ENCODE measurements at places on chromosomes 11 and 22.

GRCh38 chr11:75874684-75875341 lies 59.8 kb downstream of the UVRAG start:
- no peak for DNase-seq

DNA sequence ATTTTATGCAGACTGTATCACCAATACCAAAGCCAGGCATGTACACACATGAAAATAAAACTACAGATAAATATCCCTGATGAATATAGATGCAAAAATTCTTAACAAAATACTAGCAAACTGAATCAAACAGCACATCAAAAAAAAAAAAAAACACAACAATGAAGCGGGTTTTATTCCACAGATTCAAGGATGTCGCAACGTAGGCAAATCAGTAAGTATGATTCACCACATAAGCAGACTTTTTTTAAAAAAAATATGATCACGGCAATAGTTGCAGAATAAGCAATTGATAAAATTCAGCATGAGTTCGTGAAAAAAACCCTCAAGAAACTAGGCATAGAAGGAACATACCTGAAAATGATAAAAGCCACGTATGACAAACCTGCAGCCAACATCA lies 21.3 kb downstream of the OR51F1 start:
- DNase-seq, result no peak

DNA sequence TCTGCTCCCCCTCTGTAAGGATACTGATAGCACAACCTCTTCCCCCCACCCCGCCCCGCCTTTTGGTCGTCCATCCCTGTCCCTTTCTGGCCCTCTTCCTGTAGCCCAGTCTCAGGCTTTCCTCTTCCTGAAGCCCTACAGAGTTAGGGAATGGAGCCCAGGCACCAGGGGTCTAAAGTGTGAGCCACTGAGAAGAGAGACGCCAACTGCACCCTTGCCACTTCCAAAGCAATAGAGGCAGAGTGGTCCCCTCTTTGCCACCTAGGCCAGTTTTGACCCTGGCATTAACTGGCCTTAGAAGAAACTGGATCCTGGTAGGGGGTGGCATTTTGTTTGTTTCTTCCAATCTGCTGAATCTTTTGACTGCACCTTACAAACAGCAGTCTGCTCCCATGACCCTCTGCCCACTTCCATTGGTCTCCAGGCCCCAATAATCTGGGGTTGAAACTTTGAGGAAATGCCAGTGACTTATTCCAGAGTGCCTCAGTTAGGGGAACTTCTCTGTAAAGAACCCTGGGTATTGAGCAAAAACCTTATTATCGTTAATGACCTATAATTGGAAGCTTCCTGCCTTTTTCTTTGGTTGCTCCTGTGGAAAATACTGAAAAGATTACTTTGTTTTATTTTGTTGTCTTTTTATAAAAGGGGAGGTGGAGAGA lies 9.7 kb upstream of the GRK2 start:
- no peak for DNase-seq

GRCh38 chr22:48365386-48365785 lies 1462.3 kb downstream of the BRD1 start:
- DNase-seq, result no peak

GRCh38 chr11:96254087-96254486 lies 88.9 kb downstream of the MAML2 start:
- DNase-seq, result peak; percentile 60

DNA sequence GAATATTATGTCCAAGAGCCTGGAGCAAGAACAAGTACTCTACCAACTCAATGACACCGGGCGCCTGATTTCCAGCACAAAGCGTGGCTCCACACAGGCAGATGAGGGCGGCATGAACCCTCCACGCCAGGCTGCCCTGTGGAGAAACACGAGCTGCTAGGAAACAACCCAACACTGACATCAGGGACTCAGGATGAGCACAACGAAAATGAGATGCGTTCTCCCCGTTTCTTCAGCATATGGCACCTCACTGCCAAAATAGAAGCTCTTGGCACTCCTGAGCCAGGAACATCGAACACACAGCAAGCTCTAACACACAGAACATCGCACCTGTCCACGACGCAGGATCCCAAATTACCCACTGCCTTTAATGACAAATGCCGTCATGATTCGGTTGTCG lies 68.3 kb downstream of the NCAPD3 start:
- no peak for DNase-seq

- DNase-seq, result no peak
These were observed 1335.3 kb downstream of the TBC1D22A start for GRCh38 chr22:48097723-48098122.

GRCh38 chr11:126423154-126423553 lies 67.7 kb downstream of the ST3GAL4 start:
- no peak for DNase-seq

DNA sequence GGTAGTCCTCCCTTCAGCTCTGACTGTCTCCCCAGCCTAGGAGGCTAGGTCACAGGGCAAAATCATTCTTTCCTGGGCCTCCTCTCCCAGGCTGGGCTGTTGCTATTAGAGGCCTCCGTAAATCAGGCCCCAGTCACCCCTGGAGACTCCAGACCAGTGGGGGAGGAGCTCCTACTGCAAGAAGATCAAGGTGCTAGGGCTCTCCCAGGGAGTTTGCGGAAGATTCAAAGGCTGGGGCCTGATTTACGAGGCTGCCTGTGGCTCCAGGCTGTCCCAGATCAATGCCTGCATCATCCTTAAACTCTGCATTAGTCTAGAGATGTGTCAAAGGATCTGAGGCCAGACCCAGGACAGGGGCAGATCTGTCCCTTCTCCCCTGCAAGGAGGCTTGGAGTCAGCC lies 346.2 kb downstream of the TENM4 start:
- DNase-seq, result no peak

DNA sequence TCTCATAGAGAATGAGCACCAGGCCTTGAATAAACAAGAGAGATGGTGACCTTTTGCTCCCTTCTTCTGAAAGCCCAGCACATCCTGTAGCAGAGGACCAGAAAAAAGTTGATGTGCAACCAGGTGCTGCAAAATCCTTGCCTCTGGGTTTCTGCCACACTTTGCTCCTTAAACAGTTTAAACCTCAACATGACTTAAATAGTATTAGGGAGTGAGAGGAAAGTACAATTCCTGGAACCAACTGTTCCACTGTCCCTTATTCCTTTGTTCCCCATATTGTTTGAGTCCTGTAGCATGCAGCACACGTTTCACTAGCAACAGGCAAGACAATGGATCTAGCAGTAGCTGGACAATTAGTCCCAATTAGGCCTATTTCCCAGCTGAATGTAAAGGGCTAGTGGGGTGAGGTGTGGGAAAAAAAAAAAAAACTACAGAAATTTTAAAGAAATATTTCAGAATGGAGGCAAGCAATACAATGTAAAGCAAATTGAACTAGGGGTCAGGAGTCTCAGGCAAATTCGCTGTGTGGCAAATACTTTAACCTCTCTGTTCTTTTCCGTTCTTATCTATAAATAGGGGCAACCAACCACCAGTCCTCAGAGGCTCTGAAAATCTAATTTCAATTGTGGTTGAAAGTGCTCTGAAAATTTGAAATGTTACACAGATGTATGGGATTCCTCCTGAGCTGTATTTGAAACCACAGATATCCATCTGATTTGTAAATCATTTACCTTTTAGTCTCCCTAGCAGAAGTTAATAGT lies 6.6 kb downstream of the MPPED2 start:
- no peak for DNase-seq

DNA sequence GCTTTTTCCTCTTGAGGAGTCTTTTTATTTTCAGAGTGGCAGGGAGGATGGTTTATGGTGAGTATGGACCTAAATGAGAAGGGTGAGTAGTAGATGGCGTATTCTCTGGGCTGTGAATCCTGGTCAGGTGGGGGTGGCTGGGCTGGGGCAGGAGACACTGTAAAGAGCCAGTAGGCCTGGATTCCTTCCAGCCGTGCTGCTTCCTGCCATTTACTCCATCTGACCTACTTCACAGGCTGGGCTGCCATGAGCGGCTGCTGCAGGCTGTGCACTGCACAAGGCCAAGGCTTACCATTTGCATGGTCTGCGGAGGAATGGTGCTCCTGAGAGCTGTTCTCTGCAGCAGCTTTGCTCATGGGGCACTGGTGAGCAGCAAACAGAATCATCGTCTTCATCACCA lies 297.6 kb downstream of the KIRREL3 start:
- no peak for DNase-seq

- no peak for DNase-seq
These were observed 129.8 kb upstream of the HSD17B12 start for GRCh38 chr11:43550714-43551113.

DNA sequence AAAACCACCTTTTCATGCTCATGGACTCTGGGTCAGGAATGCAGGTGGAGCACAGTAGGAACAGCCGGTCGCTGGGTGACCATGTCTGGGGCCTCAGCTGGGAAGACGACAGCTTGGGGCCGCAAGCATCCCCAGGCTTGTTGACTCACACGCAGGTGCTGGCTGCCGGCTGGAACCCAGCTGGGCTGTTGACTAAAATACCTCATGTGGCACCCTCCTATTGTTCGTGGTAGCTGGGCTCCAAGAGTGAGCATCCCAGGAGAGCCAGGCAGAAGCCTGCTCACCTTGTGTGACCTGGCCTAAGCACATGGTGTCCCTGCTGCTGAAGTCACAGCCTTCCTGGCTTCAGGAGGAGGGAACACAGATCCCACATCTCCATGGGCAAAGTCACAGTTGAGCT lies 9.4 kb downstream of the DPP3 start:
- DNase-seq, result no peak

GRCh38 chr11:5831196-5831829 lies 10.4 kb downstream of the OR52E6 start:
- no peak for DNase-seq

DNA sequence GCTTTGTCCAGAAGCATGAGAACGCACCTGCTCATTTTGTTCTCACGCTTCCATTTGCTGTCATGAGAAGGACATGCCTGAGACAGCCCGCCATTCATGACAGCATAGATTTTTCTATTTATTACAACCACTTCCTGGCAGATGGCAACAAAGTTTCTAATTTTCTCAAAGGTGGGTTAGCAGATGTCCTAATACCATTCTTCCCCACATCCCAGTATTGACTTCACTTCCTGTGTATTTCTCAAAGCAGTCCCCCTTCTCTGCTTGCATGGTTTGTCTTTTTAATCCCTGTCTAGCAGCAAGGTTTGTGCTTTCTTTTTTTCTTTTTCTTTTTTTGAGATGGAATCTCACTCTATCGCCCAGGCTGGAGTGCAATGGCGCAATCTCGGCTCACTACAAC lies 94.3 kb downstream of the ISX start:
- no peak for DNase-seq

- DNase-seq, result no peak
These were observed 33.0 kb upstream of the GCAT start for GRCh38 chr22:37774728-37775127.

DNA sequence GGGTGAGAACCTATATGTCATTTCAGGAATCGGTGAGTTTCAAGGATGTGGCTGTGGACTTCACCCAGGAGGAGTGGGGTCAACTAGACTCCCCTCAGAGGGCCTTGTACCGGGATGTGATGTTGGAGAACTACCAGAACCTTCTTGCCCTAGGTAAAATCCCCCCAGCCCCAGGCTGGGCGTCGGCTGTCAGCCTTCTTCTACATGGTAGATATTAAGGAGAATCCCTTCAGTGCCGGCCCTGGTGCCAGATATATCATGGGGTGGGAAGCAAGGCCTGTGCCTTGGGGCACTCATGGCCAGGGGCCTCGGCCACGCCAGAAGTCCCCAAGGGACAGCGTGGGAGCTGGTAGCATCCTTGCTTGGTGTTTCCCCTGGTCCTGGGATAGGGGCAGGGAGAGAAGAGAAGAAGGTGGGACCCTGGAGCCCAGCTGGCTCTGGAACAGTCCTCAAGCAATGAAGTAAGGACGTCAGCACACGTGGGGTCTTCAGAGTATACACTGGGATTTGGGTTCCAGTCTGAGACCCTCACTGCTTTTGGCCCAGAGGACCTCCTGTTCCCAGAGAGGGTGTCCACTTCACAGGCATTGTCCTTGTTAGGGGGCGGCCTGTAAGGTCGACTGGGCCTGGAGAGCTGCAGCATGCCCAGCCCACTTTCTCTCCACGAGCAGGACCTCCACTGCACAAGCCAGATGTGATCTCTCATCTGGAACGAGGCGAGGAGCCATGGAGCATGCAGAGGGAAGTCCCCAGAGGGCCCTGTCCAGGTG lies 6.8 kb downstream of the ZNF74 start:
- no peak for DNase-seq

GRCh38 chr11:117931971-117932370 lies 2.8 kb upstream of the TMPRSS13 start:
- DNase-seq, result peak; percentile 19

DNA sequence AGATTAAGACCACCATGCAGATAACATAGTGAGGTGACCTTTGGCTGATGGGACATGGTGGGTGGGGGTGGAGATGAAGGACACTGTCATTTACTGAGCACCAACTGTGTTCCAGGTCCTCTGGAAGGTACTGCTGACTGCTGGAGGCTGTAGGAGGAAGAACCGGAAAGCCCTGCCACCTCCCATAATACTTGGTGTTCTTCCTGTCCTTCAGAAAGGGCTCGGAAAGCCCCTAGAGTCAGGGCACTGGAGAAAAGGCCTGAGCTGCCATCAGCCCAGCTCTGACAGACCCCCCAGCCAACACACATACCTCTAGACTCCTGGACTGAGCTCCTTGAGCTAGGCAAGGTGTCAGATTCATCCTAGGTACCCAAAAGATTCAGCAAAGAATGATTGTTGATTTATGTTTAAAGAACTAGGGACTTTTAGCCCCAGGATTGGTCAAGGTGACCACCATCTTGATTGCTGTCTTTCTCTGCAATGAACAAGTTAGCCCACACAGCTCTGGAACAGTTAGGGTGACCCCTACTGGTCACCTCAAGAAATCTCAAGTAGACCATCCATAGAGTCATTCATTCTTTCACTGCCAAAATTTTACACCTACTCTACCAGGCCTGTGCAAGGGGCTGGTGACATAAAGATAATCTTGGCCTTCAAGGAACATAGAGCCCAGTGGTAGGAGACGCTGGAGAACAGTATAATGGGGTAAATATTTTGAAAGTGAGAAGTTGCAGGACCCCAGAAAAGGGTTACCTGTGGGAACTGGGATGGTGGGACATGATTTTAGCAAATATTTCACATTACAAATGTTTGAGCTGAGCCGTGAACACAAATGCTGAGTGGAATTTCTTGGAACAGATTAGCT lies 39.4 kb downstream of the IRAG1 start:
- peak; percentile 64 for DNase-seq
